ENCODE measurements at places on chromosomes 11 and 22.
A peak's percentile ranks its signal among the peaks of the same experiment; 100 is the strongest.

GRCh38 chr22:49663823-49664222, 163.8 kb downstream of the BRD1 start:
- no peak for DNase-seq

DNA sequence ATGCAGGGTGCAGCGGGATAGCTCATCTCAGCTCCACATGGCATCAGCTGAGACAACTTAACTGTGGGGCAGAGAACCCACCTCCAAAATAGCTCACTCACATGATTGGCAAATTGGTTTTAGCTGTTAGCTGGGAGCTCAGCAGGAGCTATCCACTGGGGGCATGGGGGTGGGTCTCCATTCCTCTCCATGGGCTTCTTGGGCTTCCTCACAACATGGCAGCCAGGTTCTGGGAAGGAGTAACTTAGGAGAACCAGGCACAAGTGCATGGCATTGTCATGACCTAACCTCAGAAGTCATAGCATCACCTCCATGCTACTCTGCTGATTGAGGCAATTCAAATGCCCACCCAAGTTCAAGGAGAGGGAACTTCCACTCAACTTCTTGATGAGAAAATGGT, 85.5 kb downstream of the MN1 start:
- DNase-seq = no peak

- no peak for DNase-seq
Observed at GRCh38 chr11:131595797-131596196, 225.4 kb downstream of the NTM start.

DNA sequence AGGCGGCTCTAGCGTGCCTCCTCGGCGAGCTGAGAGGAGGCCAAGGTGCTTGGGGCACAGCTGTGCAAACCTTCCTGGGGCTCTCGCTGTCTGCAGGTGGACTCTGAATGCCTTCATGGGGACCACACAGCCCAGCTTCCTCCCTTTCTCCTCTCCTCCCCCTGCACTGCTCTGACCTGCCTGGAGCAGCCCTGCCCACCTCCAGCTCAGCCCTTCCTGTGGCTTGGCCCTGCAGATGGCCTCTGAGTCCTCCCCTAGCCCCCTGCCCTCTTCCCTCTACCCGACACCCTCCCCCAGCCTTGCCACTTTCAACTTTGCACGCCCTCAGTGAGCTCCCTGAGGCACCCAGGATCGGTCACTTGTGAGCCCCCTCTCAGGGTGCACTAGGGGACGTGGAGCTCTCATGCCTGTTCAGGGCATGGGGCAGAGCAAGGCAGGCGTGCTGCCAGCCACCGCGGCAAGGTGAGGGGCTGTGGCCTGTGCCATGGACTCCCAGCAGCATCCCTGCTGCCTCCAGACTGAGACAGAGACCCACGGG, 31.4 kb downstream of the PPM1F start:
- DNase-seq = no peak

- no peak for DNase-seq
Observed at GRCh38 chr22:30241576-30242371, 4.8 kb downstream of the LIF start.

GRCh38 chr11:19828382-19829108, 115.9 kb downstream of the NAV2 start:
- DNase-seq = no peak

DNA sequence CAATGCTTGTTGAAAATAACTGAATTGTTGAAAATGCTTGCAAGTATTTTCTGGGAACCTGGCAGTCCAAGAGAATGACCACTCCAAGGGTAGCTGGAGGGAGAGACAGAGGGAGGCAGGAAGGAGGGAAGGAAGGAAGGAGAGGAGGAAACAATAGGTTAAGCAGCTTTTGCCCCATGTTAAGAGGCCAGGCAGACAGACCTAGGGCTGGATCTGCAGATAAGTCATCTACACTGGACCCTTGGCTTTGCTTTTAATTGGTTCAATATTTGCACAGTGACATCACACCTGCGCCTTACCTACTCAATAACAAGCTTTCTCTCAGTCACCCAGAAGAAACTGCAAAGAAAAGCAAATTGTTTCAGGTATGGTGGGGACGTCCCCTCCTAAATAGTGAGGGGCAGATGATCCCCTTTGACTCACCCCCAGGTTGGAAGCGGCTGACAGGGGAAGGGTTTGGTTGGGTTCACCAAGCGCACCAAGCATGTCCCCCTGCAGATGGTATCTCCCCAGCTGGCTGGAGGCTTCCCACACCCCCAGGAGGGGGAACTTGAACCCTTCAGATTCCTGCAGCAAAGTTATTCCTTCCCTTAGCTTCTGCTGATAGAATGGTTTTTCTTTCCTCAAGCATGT, 24.3 kb downstream of the MYH9 start:
- no peak for DNase-seq

- DNase-seq = no peak
Observed at GRCh38 chr22:17876306-17876831, 102.1 kb upstream of the BID start.

- no peak for DNase-seq
Observed at GRCh38 chr22:17143826-17144225, 15.3 kb downstream of the HDHD5 start.

GRCh38 chr11:90223248-90223585, 368 bp upstream of the CHORDC1 start:
- DNase-seq = no peak

DNA sequence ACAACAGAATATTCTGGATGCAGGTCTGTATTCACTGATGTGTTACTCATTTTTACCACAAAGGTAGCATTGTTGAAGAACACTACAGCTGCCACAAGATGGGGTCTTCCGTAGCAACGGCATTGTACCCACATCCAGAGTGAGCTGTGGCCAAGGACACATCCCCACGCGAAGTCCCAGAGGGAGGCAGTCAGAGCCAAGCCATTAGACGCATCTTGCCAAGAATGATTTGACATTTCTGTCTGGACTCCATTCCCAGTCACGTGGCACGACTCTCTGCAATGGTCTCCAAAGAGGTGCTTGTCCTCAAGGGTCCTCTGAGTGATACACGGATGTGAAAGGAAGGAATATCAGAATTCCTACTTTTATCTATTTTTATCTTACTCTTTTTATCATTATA, 15.5 kb downstream of the OPCML start:
- no peak for DNase-seq

DNA sequence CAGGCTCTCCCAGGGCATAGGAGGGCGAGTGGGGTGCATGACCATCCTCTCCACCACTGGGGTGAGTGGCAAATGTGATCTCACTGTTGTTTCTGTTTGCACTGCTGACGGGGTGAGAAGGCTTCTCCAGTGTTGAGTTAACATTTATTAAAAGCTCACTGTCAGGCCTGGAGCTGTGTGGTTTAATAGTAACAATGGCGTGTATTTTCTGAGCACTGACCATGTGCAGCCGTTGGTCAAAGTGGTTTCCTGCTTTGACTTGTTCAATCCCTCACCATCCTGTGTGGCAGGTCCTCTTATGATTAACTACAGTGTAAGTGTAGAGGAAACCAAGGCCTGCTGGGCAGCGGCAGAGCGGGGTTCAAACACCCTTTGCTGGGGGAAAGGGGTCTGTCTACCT, 4.4 kb downstream of the A4GALT start:
- no peak for DNase-seq

GRCh38 chr11:106012744-106013143, 9.3 kb downstream of the MSANTD4 start:
- peak; percentile 86 for DNase-seq

DNA sequence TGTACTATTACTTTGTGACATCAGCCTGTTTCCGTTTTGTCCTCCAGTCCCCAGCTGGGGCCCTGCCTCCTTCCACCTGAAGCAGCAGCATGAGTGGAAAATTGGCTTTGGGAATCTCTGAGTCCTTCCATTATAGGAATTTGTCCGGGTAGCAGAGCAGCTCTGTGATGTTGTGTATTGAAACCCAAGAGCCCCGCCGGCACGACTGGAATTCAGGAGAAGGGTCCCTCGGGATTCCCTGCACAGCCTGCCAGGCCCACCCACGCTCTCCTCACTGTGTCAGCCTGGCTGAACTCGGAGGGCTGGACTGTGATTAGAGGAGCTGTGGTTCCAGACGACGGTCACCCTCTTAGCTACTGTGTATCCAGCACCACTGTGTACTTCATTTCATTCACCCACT, 18.8 kb upstream of the TSPAN18 start:
- DNase-seq = no peak

DNA sequence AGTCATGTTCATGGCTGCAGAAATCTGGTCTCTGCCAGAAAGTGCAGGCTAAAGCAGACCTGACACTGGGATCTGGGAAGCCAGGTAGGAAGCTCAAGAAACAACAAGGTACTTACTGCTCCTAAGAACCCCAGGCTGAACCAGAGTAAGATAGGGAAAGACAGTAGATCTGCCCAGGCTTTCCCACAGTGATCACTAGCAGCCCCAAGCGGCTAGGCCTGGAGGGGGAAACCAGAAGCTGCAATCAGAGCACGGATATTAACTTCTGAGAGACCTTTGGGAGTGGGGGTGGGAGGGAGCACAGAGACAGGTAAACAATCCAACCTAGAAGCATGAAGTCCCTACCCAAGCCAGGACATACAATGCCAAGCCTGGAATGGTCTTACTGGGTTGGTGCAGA, 135.2 kb upstream of the C11orf58 start:
- DNase-seq = no peak

- no peak for DNase-seq
Observed at GRCh38 chr22:20019661-20020532, 1.0 kb upstream of the TANGO2 start.

DNA sequence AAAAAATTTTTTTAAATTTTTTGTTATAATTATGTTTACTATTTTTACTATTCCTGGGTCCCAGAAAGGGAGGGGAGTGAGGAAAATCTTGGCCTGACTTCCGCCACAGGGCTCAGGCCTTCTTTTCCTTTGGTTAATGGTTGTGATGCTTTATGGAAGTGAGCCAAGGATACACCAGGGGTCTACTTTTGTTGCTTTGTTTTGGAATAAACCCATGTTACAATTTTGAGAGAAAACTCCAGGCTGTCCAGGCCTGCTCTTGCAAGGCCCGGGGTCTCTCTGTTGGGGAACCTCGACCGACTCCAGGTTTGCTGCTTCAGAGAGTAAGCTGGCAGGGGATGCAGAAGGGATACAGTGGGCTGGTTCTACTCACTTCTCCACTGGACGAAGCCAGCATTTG, 84.7 kb downstream of the ABTB2 start:
- no peak for DNase-seq

GRCh38 chr11:120714438-120714837, 202.9 kb downstream of the GRIK4 start:
- DNase-seq = no peak

DNA sequence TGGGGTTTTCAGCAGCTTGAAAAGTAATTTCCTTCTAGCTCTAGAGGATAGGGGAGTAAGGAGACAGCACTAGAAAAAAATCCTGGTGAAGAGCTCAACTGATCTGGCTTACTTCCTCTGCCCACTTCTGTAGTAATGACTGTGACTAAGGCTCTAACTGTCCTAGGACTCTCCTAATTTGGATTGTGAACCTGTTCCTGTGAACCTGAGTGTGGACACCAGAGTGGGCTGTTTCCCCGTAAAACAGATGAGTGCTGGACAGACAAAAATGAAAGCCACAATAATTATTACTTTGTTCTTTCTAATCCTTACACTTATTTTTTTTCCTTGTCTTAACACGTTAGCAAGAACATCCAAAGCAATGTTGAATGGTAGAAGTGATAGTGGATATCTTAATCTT, 154.1 kb downstream of the AASDHPPT start:
- no peak for DNase-seq

DNA sequence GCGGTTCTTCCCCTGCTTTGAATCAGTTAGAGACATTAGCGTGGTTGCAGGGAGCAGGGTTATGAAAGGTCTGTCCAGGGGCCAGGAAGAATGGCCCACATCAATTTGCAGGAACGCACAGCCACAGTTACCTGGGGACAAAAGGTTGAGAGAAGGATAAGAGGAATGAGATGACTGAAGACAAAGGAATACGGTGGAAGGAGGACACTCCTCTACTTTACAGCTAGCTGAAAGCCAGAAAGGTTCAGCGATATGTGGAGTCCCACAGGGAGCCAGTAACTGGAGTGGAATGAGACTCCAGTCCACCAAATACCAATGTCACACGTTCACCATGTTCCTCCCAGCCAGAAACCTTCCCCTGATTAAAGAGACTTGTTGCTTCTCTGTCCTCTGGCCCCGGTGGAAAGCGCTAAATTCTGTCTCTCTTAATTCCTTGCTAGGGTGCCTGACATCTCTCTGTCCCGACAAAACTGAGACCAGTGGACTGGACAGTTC, 10.7 kb downstream of the XNDC1N start:
- DNase-seq = no peak

DNA sequence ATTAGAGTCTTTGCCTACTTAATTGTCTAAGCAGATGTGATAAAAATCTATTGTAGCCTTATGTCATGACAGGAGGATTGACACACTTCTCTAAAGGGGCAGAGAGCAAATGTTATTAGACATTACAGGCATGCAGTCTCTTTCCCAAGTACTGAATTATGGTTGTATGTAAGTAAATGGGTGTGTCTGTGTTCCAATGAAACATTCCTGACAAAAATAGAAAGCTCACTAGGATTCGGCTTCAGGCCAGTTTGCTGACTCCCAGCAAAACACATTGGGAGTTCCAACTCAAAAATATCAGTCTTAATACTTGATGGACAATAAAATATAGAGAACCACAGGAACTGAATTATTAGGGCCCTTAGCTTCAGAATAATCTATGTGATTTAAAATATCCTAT, 1480.4 kb downstream of the FAM181B start:
- no peak for DNase-seq

- DNase-seq = no peak
Observed at GRCh38 chr11:97888641-97889040, 1132.1 kb upstream of the CNTN5 start.

- DNase-seq = no peak
Observed at GRCh38 chr22:47591709-47592108, 829.3 kb downstream of the TBC1D22A start.

GRCh38 chr22:45475851-45476514, 26.7 kb upstream of the FBLN1 start:
- DNase-seq = no peak

DNA sequence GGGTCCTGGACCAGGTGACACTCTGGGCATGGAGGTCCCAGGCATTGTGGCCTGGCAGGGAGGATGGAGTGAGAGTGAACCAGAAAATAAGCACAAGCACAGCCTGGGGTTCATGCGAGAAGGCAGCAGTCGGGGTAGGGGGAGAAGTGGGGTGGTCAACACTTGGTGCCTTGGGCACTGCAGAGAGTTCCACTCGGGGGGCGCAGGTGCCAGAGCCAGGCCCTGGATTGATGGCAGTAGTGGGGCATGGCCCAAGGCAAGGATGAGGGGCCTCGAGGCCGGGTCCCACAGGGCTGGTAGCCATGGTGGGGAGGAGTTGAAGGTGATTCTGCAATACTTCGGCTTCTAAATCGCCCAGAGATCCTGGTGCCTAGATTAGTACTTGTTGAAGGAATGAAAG, 372.9 kb downstream of the TBC1D22A start:
- no peak for DNase-seq

- no peak for DNase-seq
Observed at GRCh38 chr22:33288078-33288477, 229.9 kb upstream of the SYN3 start.

DNA sequence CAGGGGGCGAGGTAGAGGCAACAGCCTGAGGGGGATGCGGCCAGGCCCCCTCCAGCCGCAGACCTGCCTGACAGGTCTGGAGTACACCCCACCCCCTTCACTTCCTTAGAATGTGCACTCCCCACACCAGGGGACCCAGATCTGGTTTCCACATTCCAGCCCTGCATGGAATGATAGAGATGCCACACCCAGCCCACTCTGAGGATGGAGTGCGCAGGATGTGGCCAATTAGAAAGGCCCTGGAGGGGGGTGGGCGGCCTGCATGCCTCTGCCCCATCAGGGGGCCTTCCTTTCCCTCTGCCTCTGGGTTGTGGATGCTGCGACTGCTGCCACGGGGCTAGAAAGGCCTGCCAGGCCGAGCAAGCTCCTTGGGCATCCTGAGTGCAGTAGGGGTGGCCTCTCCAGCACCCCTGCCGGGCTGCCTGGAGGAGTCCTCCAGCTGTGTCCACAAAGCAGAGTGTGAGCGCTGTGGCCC, 28.2 kb upstream of the MGAT3 start:
- DNase-seq = no peak

All from non-pigmented ciliary epithelial cell (primary cell).